HAP-1 (cell line): ENCODE measurements at places on chromosomes 12 and 14.

- no peak for DNase-seq
Measured at GRCh38 chr12:107108995-107109508, 15.7 kb upstream of the CRY1 start.

DNA sequence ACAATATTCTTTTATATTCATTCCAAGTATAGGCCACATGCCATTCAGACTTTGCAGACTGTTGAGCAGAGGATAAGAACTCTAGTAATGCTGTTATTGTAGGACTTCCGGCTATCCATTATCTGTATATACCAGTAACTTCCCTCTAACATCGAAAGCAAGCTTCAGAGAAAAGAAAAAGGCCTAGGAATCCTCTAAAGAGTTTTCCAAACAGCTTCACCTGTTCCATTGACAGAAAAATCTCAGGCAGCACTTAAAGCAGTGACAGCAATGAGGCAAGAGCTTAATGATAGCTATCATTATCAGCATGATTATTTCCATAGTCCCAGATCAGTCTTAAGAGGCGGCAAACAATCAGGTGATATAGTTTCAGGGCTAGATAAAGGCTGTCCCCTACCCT is 1.8 kb downstream of the CPNE8 start:
- DNase-seq, result no peak

- DNase-seq, result no peak
Measured at GRCh38 chr12:52313461-52313860, 7.7 kb downstream of the KRT83 start.

DNA sequence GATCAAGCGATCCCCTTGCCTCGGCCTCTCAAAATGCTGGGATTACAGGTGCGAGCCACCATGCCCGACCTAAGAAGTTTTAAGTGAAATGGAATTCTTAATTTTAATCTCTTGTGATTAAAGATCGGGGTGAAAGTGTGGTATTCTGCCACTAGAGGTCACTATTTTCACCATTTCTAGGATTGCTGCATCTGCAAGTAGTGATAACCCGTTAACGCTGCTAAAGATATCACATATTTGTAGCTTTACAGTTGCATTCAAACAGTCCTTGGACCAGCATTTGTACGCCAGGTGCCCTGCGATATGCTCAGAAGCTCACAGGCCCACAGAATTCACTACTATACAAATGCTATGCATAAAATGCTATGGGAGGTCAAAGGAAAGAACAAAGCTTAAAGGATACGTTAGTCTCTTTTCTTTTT is 19.3 kb downstream of the CCDC62 start:
- peak; percentile 66 for DNase-seq

- no peak for DNase-seq
Measured at GRCh38 chr12:100871195-100871734, 76.7 kb downstream of the ANO4 start.

DNA sequence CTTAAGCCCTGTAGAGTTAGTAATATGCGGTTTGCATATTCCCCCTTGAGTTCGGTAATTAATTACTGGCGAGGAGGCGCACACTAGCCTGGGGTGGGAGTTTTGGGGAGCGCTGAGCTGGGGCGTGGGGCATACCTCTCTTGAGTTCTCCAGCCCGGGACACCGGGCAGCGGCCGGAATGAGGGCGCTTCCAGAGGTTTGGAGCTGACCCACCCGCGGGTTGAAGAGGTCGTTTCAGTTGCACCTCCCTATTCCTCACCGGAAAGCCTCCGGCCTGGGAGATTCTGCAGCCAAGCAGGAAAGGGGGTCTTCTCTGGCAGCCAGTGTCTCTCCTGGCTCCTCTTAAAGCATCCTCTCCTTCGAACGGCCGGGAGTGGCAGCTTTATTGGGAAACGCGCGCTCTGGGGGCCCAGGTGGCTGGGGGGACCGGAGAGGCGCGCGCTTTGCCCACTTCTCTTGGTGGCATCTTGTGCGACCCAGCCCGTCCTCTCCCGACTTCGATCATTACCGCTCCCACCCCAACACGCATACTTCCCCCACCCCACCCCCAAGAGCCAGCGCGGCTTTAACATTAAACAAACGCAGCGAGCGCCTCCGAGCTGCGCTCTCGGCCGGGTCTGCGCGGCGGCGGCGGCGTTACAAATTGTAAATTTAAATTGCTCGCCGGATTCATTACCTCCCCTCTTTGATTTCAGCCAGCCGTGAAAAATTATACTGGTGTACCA is 3.9 kb upstream of the LHX5 start:
- no peak for DNase-seq

DNA sequence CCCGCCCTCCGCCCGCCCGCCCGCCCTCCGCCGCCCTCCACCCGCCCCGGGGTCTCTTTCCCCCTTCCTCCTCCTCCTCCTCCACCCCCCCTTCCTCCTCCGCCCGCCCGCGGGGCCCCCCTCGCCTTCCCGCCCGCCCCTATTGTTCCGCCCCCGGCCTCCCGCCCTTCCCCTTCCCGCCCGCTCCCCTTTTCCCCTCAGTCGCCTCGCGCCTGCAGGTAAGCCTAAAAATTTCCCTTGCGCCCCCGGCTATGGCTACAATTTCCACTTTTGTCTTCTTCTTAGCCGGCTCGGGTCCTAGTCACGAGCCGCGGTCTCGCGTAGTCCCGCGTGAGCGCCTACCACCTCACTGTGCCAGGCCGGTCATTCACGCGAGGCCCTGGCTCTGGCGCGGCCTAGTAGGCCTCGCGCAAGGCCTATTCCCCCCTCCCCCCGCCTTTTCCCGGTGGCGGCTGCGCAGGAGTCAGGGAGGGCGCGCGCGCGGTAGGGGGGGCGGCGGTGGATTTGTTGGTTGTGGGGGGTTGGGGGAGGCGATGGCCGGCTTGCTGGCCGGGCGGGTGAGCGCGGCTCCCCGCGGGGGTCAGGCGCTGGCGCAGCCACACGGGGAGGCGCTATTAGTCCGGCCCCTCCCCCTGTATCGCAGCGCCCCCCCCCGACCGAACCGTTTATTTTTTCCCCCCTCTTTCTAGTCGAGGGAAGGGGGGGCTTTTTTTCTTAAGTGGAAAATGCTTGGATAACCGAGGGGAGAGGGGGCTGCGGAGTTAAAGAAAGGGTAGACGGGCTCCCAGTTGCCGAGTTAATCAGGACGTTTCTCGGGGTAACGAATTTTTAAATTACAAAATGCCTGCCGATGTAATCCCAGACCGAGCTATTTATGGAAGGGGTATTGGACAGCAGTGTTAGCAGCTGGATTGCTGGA is 516 bp downstream of the PCBP2 start:
- DNase-seq, result peak; percentile 49

GRCh38 chr14:23481362-23481970 is 12.0 kb downstream of the NGDN start:
- no peak for DNase-seq

GRCh38 chr12:56288705-56289387 is 11.3 kb downstream of the CS start:
- no peak for DNase-seq

DNA sequence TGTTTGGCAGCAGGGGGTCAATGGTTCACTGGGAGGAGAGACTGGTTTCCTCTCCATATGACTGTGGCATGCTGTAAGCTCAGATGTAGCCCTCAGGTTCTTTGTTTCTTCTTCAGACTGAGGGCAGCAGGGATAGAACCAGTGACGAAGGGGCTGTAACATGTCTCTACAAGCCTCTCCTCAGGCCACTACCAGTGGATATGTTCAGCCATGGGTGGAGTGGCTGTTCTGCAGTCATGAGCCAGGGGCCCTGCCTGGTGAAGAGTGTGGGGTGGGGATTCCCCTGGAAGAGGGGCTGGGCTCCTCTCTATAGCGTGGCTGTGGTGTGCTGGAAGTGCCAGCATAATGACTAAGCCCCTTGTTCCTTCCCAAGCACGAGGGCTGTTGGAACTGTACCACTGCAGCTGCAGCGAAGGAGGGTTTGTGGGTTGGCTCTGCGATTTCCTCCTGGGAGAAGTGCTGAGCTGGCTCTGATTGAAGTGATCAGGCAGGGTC is 55.8 kb downstream of the CMAS start:
- DNase-seq, result no peak

GRCh38 chr14:69346710-69347109 is 51.4 kb downstream of the ERH start:
- DNase-seq, result peak; percentile 19

GRCh38 chr12:69330475-69331473 is 17.4 kb upstream of the LYZ start:
- DNase-seq, result no peak

DNA sequence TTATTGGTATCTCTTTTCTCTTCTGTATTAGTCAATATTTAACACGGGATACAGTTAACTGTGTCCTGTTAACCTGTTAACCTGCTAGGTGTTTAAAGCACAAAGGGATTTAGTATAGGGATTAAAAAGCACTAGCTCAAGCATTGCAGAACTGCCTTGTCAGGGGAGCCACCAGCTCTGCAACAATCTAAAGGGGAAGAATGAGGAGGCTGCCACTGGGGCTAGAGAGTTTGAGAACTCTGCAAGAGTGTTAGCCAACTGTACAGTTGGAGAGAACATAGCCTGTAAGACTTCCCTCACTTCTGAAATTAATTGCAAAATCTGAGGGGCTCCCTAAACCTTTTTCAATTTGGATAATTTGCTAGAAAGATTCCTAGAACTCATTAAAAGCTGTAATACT is 6.5 kb upstream of the VRK1 start:
- DNase-seq, result no peak

DNA sequence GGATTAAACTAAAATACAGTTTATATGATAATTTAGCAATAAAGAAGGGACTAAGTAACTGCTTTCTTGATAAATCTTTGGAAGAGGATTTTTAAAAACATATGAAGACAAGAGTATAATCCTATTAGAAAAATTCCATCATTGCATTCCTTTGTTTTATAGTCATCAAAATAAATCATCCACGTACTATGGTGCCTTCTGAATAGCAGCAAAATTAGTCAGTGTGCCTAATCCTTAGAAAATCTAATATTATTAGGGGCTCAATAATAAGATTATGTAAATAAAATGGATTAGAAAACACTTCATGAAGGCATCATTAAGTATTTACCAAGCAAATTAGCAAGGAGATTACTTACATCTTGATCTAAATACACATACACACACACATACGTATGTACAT is 102.1 kb downstream of the KCNH5 start:
- DNase-seq, result no peak

- no peak for DNase-seq
Measured at GRCh38 chr14:89955022-89955744, 544 bp upstream of the TDP1 start.

GRCh38 chr14:30889244-30889594 is 14.9 kb downstream of the COCH start:
- no peak for DNase-seq

GRCh38 chr12:2306735-2307134 is 253.9 kb downstream of the CACNA1C start:
- peak; percentile 29 for DNase-seq

- DNase-seq, result no peak
Measured at GRCh38 chr12:55957106-55957859, 8.6 kb downstream of the PMEL start.

- no peak for DNase-seq
Measured at GRCh38 chr12:125689576-125690410, 624.6 kb downstream of the AACS start.

GRCh38 chr12:82817368-82817767 is 130.7 kb downstream of the TMTC2 start:
- DNase-seq, result no peak

DNA sequence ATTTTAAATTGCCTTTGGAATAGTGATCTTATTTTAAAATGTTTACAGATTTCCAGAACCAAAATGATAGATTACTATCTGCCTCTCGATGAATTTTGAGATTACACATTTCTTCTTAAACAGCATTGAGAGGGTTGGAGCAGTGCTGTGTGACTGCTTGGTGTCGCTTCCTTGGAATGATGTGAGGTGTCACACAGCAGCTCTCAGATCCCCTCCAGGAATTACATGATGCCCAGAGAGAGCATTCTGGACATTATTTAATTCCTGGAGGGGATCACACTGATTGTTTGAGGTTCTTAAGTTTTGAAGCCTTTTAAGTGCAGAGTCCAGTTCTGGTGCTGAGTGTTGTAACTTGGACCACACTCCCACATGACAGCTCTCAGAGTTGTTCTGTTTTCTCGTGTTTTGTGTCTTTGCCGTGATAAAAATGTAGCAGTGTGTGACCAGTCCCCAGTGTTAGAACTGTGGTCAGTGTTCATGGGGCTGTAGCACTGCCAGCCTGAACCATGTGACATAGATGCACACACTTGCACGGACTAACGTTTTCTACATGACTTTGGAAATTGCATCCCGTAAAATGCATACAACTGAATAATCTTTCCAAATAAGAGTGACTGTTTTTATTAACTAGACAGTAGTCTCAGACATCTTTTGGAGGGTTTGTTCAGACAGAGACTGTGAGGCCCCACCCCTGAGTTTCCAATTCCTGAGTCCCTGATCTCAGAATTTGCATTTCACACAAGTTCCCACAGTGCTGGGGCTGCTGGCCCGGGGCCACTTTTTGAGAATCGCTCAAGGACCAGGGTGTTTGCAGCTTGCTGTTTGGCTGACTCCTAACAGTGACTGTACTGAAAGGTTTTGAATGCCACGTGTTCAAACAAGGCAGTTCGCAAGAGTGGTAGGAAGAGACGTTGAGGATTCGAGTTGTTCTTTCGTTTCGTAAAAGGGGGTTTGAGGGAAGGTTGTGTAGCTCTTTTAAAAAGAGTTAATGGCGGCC is 26.0 kb downstream of the XRCC3 start:
- DNase-seq, result no peak

GRCh38 chr12:122979908-122980182 is 636 bp upstream of the ARL6IP4 start:
- no peak for DNase-seq
